NCI-H345 (cell line): ENCODE measurements at places on chromosomes 3 and 15.

GRCh38 chr3:38722781-38723568 lies 73.5 kb upstream of the SCN5A start:
- no peak for DNase-seq

DNA sequence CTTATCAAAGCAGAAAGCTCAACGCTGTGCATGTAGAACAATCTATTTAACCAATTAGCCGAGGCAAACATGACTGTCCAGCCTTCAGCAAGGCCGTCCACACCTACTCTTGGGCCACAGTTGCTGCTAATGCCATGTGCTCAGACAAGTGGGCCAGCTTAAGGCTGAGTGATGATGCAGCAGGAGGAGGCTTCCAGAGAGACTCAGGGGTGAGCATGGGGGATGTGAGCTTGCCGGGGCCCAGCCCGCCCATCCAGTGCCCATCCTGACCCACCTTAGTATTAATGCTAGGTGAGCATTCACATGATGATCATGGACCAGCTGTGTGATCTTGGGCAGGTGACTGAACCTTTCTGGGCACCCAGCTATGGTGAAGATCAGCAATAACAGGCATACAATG lies 150.1 kb downstream of the TPRA1 start:
- no peak for DNase-seq

- DNase-seq: no peak
Observed at GRCh38 chr15:94480289-94480834, 249.0 kb downstream of the MCTP2 start.

GRCh38 chr3:67000009-67000408 lies 1.9 kb downstream of the KBTBD8 start:
- no peak for DNase-seq

DNA sequence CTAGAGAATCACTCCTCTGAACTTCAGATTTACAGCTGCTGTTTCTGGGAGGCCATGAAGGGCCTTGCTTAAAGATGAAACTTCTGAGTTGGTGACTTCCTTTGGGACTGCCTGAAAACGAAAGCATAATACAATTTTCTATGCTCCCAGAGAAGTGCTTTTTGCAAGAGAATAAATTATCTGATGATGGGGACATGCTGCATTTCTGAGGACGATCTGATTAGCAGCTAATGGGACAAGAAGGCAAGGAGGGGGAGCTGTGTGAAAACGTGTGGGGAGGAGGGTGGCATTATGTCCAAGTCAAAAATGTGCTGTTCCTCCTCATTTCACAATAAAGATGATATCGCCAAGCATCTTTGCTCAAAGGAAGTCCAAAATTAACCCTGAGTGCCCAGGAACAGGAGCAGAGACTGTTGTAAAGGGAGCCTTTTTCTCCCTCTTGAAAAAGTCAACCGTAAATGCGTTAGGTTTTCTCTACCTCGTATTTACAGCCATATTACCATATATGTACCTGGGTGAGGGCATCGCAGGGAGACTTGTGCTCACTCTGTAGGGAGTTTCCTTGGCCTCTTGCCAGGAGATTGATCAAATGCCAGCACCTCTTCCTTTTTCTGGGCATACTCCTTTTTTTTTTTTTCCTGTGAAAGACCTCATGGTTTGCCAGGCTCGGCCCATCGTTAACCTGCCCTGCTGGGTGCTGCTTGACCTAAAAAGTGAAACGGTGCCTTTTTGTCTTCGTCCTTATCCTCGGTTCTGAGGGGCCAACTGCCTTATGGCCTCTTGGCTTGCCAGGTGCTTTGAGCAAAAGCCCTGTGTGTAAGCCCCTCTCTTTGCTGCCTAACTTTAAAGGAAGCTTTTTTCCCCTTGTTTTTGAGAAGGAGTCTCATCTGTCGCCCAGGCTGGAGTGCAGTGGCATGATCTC lies 11.5 kb downstream of the ITPR1 start:
- peak; percentile 58 for DNase-seq

- no peak for DNase-seq
Observed at GRCh38 chr3:177201700-177202397, 4.6 kb upstream of the TBL1XR1 start.

DNA sequence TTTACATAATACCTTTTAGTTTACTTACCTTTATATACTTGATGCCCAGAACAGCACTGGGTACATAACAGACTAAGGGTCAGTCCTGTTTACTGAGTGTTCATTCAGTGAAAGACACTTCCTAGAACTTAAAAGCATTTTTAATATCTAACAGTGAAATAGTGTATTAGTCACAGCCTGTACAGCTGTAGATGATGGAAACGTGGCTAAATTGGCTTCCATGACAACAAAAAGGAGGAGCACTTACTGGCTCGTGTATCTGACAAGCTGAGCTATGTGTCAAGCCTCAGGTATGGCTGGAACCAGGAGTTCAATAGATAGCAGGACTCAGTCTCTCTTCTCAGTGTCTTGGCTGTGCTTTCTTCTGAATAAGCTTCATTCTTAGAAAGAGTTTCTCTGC lies 40.2 kb downstream of the CMTM8 start:
- DNase-seq: no peak

DNA sequence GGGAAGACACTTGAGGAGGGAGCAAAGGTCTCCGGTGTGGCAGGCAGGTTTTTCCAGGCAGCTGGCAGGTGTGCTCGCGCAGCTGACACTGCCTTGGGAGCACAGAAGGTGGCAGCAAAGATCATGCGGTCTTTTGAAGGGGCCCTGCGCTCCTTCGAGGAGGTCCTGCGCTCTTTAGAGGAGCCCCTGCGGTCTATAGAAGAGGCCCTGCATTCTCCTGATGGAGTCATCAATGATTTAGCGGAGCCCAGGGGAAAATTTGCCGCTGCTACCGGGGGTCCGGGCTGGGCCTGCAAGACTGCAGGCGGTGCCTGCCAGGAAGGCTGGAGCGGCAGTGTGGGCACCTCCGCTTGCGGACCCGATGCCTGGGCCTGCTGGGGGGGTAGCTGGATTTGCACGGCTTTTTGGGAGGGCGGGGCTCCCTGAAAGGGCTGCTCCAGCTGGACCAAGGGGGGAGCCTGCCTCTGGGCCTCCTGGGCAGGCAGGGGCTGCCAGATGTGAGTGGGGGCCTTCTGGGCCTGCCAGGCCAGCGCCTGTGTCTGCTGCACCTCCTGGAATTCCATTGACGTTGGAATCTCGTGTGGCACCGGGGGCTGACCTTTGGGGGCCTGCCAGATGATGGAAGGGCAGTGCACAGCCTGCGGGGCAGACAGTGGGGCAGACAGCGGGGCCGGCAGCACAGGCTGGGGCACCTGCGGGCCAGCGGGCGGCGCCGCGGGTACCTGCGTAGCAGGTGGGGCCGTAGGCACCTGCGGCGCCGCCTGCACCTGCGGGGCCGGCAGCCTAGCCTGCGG lies 2.1 kb downstream of the MAGEL2 start:
- peak; percentile 18 for DNase-seq
